ENCODE measurements at places on chromosomes 7 and 10.

- peak; percentile 36 for DNase-seq
Measured at GRCh38 chr10:49592726-49593563, 17.2 kb upstream of the SLC18A3 start.

GRCh38 chr7:133560900-133561299 lies 308.0 kb downstream of the EXOC4 start:
- no peak for DNase-seq

- DNase-seq, result no peak
Measured at GRCh38 chr10:88216976-88217375, 353.6 kb downstream of the PTEN start.

GRCh38 chr7:64618785-64619456 lies 47.0 kb upstream of the ZNF107 start:
- DNase-seq, result no peak

DNA sequence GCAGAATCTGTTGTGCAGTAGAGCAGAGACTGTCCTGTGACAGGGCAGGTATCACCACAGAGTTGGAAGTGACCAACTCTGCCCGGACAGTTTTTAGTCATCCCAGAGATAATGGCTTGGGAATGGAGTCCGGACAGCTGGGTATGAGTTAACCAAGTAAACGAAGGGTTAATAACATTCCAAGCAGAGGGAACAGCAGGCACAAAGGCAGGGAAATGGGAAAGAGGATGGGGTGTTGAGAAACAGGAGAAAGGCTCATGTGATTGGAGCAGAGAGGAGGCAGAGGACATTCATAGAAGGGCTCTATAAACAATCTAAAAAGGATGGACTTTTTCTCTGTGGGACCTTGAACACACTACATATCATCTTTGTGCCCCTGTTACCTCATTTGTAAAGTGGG lies 132.2 kb upstream of the YAE1 start:
- no peak for DNase-seq

Data from stimulated activated CD4-positive, alpha-beta T cell treated with anti-CD3 and anti-CD28 coated beads, TNF-alpha, amount 100 ng/mL, for 1 hour (primary cell).